ENCODE measurements at places on chromosomes 13 and 19.

DNA sequence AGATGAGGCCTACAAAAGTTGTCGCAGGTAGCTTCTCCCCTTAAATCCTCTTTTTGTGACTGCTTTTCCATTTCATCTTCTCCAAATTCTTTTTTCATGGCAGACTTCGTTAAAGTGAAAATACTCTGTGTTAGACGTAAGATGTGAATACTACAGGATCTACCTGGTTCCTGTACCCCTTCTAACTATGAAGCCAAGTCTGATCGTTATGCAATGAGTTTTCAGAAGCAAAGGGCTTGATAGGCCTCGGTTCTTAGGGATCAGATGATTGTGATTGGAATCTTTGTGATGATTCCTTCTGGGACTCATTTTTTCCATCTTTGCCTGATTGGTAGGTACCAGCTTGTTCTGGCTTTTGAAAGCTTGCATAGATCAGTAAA, 86.9 kb downstream of the PCCA start:
- DNase-seq, result no peak

GRCh38 chr13:89199138-89199537, 1528.0 kb downstream of the SLITRK5 start:
- no peak for DNase-seq

DNA sequence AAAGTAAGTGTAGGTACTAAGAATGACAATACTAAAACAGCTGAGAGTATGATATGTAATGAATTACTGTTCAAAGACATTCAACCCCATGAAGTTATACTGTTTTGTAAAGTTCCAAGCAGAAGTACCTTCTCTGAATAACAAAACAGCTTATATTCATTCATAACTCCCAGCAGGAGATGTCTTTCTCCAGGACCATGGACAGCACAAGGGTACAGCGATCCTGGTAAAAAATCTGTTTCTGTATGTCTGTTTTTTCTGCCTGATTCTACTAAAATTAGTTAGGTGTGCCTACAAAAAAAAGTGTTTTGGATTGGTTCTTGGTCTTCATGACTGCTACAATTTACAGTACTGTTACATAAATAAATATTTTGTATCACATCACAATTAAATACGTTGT, 172.5 kb upstream of the SLITRK5 start:
- no peak for DNase-seq

GRCh38 chr13:96020155-96020575, 33.0 kb downstream of the UGGT2 start:
- DNase-seq, result peak; percentile 56
